ENCODE measurements at places on chromosomes 12 and 14.

DNA sequence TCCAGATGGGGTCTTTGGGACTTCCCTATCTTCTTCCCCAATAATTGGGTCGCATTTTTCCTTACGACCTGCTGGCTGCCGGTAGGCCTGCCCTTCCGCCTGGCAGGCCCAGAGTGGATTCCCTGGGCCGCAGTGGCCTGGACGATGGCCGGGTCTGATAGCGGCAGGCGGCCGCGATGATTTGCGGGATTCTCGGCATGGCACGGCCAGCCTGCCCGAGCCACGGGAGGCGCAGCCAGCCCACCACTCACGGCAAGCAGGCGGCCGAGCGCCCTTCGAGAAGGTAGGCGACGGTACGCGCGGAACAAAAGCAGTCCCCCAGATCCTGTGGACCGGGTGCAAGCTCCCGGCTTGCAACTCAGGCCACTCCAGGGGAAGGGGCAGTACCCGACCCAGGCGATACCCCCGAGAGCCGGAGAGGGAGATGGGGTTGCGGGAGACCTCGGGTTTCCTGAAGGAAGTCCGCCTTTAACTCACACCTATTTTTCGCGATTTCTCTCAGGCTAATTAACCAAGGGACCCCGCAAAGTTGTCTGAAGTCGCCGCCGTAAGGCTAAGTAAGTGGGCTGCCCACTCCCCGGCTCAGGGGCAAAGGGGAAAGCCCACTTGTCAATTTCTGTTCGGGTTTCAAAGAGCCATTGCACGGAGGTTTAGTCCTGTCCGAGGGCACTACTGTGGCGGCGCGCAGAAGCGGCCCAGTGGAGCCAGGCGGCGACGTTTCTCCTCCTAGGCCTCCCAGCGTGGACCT, 1.4 kb upstream of the GSC start:
- DNase-seq: no peak

GRCh38 chr12:127515941-127516340, 751.0 kb upstream of the TMEM132C start:
- DNase-seq: no peak

- DNase-seq: no peak
Measured at GRCh38 chr14:66842911-66843512, 335.1 kb downstream of the GPHN start.

DNA sequence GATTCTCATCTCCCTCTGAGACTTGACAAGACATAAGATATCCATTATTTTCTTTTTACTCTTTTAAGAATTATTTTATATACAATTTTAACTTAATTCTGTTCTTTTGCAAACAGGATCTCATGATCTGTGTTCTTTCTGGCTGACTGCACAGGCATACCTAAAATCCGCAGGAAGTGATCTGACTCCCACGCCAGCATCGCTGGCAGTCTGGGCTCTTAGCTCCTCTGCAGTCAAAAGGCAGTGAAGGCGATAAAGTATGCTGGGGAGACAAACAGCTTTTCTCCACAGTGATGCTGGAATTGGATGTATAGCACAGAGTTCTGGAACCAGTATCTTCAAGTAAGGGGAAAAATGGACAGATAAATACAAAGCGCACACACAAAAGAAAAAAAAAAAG, 52.4 kb downstream of the DICER1 start:
- no peak for DNase-seq

- DNase-seq: no peak
Measured at GRCh38 chr12:3965046-3965445, 91.8 kb upstream of the PARP11 start.

DNA sequence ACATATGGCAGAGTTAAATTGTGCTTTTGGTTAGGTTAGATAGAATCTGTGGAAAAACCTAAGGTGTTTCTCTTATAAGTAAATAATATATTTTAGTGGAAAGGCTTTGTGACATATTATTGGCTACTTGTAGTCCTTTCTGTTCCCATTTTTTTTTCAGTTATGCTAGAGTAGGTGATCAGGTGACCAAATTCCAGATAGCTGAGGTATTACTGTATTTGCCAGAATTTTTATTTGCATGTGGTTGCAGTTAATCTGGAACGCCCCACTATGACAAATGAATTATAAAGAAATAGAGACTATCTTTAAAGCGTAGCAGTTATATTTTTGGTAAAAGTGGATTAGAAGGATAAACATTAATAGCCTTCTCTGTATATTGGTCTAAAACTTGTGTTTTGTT, 52.0 kb downstream of the ARHGAP5 start:
- no peak for DNase-seq

GRCh38 chr12:88237954-88238353, 95.8 kb downstream of the TMTC3 start:
- no peak for DNase-seq

GRCh38 chr12:53738406-53739213, 11.4 kb upstream of the CALCOCO1 start:
- DNase-seq: no peak

- no peak for DNase-seq
Measured at GRCh38 chr12:3920351-3921150, 47.4 kb upstream of the PARP11 start.

DNA sequence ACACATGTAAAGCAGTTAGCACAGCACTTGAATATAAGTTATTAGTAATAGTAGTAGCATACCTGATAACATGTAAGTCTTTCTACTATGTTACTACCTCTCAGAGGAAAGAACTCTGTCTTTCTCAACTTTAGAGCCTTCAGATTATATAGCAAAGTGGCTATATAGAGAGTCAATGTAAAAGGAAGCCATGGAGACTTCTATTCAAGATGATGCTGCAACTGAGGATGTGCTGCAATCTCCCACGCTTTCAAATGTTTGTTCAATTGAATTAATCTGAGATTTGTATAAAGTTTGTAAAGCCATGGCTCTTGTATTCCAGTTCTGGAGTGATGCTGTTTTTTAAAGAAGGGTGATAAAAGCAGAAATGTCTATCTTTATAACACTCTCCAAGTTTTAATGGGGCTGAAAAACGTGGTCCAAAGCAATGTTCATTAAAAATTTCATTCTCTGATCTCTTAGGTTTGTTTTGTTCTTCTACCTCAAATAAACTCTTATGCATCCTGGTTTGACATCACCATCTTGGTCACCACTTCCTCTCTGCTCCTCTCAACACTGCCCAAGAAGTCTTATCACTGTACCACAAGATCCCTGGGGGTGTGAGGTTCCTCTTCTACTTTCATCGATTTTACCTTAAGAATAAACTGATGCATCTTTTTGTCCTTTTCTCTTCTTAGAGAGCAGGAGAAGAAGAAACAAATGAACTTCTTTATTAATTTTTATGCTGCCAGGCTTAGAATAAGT, 40.6 kb downstream of the C12orf42 start:
- no peak for DNase-seq

Measured in stimulated activated CD4-positive, alpha-beta T cell treated with anti-CD3 and anti-CD28 coated beads, Interleukin-12 subunit alpha, Interleukin-12 subunit beta, amount 100 ng/mL, for 24 hours (primary cell).